Activated T-helper 1 cell treated with anti-CD3 and anti-CD28 coated beads, Interleukin-2, amount 50 U/mL, for 16 hours (primary cell): ENCODE measurements at places on chromosomes 12 and 14.
A peak's percentile ranks its signal among the peaks of the same experiment; 100 is the strongest.

DNA sequence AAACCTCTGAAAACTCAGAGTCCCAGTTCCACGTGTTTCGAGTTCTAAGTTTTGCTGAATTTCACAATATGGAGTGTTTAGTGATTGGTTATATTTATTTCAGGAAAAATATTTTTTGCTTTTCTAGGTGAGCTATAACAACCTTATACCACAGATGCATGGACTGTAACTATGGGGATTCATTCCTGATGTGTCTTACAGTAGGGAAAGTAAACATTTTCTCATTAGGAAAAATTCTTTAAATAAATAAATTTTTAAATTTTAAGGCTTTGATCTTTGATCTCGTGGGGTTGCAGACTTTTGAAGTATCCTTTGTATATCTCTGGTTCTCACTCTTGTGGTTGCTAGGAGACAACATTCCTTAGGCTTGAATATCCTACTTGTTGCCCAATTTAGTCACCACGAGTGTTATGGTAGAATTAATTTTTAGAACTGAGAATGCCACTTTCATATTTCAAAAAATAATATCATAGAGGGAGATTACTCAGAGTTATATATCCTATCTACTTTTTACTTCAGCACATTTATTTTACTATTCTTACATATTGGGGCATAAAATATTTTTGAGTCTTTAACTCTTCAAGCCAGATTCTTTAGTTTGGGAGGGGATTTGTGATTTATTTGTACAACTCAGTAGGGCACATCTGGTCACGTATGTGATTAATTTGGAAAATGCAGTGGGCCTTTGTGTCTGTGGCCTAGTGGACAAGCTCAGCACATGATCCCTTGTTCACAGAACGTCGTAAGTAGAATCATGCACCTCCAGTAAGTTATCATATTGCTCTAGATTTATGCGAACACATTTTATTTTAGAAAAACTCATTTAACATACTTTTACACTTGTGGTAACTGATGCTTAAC, 224.0 kb downstream of the TTC6 start:
- no peak for DNase-seq

- DNase-seq, result no peak
Observed at GRCh38 chr12:5335069-5335468, 96.8 kb upstream of the NTF3 start.

- DNase-seq, result no peak
Observed at GRCh38 chr14:97854918-97855317, 1057.7 kb downstream of the VRK1 start.

GRCh38 chr12:68435816-68436215, 103.7 kb upstream of the MDM1 start:
- no peak for DNase-seq

- DNase-seq, result no peak
Observed at GRCh38 chr14:101502761-101503392, 58.4 kb upstream of the DIO3 start.

DNA sequence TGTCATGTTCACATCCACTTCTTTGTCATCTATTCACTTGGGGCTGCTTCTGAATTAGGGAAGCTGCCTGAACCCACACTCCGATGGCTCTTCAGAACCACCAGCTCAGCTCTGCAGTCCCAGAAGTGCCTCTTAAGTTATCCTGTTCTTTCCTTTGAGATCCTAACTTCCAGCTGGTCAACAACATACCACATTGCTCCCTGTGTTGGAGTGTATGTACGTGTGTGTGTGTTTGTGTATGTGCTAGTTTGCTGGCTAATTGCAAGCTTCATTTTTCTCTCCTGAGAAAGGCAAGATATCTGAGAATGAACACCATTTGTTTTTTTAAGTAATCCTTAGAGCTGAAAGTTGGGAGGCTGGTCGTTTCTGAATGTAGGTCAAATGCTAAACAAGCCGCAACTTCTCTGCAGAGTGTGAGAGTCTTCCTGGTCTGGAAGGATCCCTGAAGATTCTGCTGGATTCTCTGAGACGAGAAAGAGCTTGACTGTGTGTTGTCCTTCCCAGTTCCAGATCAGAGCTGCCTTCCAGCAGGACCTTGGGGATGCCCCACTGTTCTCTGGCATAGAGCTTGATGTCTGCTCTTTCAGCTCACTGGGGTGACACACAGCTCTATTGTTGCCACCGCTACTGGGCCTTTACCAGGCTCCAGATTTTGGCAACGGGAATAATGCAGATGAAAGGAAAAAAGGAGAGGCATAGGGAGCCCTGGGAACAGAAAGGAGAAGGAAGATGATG, 839 bp downstream of the GSG1 start:
- DNase-seq, result no peak

GRCh38 chr12:122399254-122399591, 23.2 kb downstream of the CLIP1 start:
- no peak for DNase-seq

- no peak for DNase-seq
Observed at GRCh38 chr12:12560587-12561370, 1.9 kb downstream of the DUSP16 start.

GRCh38 chr14:96038920-96039632, at the start of gene C14orf132:
TSS of gene C14orf132 (plus strand) at chr14:96039362. CDS start at chr14:96039501, 139 bp downstream.
- DNase-seq, result peak; percentile 34

DNA sequence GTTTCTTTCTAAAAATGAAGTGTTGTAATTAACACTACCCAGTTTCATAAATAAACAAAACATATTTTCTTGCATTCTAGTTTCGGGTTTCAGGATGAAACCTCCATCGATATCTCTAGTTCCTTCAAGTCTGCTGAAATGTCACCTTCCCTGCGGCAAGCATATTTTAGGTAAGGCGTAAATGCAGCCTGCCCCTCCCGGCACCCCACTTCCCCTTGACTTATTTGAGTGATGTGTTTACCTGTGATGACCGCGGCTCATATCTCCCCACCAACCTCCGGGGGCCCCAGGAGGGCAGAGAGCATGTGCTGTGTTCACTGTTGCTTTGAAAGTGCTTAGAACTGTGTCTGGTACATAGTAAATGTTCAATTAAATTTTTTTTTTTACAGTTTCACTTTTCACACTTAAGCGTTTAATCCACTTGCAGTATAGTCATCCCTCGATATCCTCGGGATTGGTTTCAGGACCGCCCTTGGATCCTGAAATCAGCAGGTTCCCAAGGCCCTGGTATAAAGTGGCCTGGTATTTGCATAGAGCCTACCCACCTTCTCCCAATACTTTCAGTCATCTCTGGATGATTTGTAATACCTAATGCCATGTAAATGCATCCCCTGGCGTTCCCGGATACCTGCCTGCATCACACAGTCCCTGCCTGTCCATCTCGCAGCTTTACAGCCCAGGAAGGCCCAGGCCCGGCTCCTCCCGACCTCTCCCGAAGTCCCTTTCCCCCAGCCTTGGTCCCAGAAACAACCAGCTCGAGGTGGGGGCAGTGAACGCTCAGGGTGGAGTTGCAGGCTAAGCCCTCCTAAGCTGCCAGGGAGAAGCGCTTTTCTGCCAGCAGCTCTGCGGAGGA, 40.2 kb upstream of the FBRSL1 start:
- DNase-seq, result no peak

DNA sequence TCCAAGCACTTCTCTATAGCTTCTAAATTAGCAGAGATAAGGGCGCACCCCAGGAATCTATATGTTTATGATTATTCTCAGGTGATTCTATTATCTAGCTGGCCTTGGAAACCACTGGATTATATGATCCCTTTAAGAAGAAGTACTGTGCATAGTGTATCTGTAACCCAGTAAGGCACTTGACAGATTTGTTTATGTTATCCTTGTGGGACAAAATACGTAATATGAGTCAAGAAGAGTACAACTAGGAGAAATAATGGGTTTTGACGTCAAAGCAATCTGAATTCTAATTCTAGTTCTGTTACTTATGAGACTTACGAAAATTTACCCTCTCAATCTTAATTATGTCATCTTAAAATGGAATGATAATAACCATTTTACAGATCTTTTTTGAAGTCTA, 259.6 kb upstream of the NAV3 start:
- no peak for DNase-seq

- DNase-seq, result no peak
Observed at GRCh38 chr12:74412606-74413230, 124.9 kb upstream of the ATXN7L3B start.
